ENCODE measurements at places on chromosomes 6 and 20.
A peak's percentile ranks its signal among the peaks of the same experiment; 100 is the strongest.

DNA sequence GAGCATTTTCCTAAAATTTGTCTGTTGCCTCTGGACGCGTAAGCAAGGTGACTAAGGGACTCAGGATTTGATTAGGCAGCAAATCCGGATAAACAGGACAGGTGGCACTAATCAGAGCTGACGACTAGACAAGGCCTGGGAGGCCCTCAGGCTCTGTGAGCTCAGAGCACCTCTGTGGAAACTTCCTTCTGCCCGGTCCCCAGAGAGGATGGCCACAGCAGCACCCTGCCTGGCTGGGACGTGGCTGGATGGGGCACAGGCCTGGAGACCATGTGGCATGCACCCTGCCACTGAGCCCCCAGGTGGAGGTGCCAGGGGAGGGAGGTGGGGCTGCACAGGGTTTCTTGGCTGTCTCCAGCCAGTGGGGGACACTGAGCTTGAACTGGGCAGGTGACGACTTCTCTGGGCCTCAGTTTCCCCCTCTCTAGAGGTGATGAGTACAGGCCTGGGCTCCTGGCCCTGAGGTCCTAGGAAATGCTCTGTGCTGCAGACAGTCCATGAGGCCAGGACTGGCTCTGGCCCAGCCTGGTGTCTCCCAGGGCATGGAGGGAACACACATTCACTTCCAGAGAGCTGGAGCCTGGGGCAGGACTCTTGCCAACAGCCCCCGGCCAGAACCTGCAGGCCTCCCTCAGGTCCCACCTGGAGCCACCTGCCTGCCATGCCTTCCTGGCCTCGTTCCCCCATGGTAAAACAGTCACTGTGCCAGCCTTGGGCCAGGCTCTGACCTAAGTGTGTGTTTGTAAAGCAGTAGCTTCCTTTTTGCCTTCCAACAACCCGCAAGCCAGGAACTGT is 39.6 kb upstream of the STX16 start:
- DNase-seq: no peak

GRCh38 chr6:53834132-53834531 is 39.3 kb downstream of the LRRC1 start:
- no peak for DNase-seq

DNA sequence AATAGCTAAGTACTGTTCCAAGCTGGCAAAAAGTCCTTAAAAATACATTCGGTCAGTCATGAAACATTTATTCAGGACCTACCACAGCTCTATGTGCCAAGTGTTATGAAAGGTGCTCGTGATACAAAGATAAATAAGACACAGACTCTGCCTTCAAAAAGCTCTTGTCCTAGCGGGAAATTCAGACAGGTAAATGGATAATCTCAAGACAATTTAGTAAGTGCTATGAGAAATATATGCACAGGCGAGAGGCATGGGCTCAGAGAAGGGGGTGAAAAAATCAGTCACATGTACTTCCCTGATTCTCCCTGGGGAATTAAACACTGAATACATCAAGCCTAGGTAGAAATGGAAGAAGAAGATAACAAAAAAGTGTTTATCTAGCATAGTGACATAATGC is 49.8 kb upstream of the HEY2 start:
- no peak for DNase-seq

GRCh38 chr6:83958241-83958685 is 75.3 kb upstream of the MRAP2 start:
- DNase-seq: no peak

DNA sequence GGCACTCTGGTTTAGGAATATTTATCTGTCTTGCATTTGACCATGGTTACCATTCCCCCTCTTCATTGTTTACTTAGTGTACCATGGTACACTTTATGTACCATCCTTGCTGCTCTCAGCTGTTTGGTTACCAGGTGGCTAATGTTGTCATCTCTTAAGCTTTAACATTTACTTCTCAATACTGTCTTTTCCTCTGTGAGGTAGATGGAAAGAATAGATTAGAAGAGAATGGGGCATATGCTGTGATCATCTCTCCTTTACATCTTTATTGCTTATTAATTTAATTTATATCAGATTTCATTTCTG is 109.2 kb downstream of the NCOA3 start:
- DNase-seq: no peak

DNA sequence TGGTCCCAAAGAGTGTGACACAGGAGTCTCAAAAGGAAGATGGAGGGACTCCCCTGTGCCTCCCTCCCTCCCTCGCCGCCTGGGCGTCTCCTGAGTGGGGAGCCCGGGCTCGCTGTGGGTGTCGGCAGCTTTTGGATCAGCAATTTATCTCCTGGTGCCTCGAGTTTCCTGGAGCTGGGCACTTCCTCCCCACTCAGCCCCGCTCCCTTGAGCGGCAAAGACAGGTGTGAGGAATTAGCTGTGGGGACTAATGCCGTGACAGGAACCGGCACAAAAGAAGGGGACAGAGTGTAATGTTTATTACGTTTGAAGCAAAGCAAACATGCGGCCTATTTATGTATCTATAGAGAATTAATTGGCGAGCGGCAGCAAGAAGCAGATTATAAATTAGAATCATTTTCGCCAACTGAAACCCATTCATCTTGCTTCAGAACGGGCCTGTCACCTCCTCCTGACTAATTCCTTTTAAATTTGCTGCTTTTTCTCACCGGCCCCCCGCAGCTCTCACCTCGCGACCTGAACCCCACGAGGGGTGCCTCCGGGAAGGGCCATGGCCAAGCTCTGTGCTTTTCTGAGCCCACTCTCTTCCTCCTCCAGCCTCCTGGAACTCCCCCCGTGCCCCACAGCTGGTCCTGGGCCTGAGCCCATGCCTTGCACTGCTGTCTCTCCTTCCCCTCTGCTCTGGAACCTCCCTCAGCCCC is 8.8 kb upstream of the CDH22 start:
- DNase-seq: peak; percentile 9

All from NCI-H345 (cell line).